ENCODE measurements at places on chromosomes 12 and 14.

DNA sequence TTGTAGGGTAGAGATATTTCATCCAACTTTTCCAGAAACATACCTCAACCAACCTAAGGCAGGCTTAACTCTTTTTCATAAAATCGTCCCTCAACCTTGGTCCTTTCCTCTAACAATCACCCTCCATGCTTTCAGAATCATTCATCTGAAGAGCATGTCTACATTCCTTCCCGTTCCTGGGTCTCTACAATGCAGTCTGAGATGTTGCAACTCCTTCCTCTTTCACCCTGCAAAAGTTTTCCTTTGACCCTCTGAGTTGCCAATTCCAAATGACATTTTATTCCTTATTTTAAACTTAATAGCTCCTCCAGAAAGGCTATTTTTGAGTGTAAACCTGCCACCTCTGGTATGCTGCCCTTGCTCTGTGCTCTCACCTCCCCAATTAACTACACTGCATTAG is 16.7 kb downstream of the SLC7A7 start:
- DNase-seq = no peak

DNA sequence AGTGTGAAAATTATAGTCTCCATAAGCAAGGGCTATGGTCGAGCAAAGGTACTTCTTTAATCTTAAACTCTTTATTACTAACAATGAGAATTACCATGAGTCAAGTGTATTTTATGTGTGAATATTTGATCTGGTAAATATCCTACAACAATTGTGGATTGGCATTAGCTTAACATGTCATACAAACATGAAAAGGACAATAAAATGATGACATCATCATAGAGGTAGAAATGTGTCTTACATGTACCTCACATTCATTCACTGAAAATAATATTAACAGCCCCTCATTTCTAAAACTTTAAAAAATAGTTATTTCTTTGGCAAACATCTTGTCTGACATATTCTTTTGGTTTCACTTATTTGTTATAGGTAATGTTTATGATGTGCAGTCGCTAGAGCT is 355.0 kb downstream of the NAV3 start:
- no peak for DNase-seq

DNA sequence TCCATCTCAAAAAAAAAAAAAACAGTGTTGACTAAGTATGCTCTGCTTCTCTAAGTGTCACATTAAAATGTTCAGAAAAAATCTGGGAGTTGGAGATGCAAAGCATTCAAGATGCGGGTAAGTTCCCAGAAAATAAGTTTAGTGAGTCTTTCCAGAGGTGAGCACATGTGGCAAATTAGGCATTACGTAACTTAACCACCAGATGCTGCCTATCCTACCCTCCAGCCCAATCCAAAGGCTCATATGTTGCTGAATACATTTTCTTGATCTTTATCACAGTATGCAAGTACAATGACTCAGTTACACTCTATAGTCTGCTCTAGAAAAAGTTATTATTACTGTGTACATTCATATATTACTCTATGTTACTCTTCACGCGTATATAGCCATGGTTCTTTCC is 3.6 kb downstream of the SLC2A14 start:
- DNase-seq = no peak

DNA sequence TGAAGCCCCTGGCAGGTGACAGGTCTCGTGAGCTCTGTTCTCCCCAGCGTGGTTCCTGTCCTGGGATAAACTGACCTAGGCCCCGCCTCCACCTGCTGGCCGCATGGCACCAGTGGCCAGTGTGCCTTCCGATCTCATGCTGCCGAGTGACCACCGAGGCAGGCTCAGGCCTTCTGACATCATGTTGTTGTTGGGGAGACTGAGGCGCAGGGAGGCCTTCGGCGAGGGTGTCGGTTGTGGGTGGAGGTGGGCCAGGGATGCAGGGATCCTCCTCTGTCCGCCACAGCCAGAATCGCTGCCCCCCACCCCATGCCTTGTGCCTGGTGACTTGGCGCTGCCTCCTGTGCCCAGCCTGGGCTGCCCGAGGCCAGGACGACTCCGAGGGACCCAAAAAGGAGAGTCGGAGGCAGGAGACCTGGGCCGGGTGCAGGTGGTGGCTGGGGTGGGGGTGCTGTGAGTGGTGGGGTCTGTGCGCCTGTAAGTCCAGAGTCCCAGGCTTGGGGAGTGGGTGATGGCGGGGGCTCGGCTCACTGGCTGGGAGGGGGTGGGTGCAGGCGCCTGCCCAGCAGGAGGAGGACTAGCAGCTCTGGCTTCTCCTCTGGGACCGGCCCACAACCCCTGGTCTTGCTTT is 24.3 kb downstream of the ASPG start:
- DNase-seq = no peak

- no peak for DNase-seq
Observed at GRCh38 chr12:21607701-21608100, 3.1 kb upstream of the GYS2 start.

GRCh38 chr12:129779989-129780388 is 123.8 kb downstream of the TMEM132D start:
- no peak for DNase-seq

DNA sequence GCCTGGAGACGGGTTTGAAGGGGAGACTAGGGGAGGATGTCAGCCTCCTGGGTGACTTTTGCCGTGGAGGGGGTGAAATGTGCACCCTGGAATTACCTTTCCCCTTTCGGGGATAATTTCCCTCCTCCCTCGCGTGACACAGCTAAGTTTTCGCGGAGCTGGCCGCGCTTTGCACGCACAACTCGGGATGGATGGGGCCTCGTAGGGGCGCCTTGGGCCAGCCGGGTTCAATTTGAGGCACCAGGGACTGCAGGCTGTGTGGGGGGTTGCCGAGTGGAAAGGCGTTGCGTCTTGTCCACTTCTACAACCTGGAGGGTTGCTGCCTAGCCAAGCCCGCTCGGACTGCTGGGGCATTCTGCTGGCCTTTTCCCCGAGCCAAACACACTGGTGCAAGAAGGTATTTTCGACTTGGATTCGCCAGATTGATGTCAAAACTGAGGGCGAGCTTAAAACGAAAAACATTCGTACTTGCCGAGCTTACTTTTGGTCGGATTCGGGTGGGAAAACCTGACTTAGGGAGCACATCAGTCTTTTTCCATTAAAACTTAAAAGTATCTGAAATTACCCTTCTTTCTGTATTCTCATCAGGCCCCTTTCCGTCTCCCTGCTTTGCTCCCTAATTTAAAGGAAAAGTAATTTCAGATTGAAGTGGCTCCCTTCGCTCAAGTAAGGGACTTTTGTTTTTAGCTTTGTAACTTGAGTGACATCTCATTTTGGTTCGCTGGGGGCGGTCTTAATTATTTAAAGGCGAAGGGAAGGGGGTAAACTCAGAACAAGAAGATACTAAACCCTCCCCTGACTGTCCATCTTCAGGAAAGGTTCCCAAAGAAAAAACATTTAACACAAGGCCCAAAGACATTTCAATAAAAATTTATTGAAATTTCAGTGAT is 14.3 kb downstream of the TBX3 start:
- DNase-seq = no peak

Measured in stimulated activated CD8-positive, alpha-beta memory T cell treated with anti-CD3 and anti-CD28 coated beads, Interleukin-4, amount 100 ng/mL, for 24 hours (primary cell).